ENCODE measurements at places on chromosomes 12 and 14. TPM values are rescaled to one million over a fixed set of nuclear protein-coding genes. Genes with fewer than 3 reads are reported as not detected.

FOXN4 gene
- not detected for total RNA-seq

DNA sequence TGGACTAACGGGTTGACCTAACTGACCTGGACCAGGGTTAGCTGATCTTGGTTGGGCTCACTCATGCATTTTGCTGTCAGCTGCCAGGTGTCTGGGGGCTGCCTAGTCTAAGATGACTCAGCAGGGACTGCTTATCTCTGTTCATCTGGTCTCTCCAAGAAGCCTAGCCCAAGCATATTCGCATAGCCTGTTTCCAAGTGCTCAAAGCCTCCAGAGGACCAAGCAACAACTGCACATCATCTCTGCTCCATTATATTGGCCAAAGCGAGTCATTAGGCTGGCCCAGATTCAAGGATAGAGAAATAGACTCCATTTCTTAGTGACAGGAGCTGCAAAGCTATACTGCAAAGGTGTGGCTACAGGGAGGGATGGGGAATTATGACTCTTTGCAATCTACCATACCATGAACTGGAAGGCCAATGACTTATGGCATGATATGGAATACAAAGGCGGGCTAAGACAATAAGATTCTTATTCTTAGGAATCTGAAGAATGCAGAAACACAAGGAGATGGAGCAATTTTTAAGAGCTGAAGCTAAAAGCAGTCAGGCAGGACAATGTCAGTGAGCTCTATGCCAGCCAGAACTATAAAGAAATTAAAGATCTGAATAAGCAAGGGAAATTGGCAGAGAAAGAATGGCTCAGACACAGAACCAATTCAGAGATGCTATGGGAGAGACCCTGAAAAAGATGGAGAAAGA, 194.6 kb upstream of the FSCB start:
- DNase-seq = no peak

GALNT9 gene
- not detected for total RNA-seq

- no peak for DNase-seq
These were observed 156.4 kb downstream of the AACS start for GRCh38 chr12:125221602-125222001.

DNA sequence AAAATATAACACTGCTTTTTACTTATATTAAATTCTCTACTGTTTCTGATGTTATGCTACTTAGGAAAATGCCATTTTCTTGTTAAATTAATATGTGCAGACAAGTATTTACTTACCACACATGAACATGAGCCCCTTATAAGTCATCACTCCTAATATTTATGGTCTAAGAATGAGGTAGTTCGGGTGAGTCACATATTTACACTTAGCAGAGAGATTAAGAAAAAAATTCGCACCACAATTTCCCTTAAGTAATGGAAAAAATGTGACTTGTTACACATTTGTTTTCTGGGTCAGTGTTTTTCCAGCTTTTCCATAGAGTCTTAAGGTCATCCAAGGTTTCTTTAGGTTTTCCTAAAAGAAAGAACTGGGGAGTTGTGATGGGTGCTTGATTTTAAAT, 68.3 kb downstream of the RERG start:
- DNase-seq = no peak

BIN2 gene
- total RNA-seq = 41.7 TPM

- no peak for DNase-seq
These were observed 89.5 kb downstream of the RFLNA start for GRCh38 chr12:124384299-124384894.

RALGAPA1 gene
- 23.7 TPM for total RNA-seq

DNA sequence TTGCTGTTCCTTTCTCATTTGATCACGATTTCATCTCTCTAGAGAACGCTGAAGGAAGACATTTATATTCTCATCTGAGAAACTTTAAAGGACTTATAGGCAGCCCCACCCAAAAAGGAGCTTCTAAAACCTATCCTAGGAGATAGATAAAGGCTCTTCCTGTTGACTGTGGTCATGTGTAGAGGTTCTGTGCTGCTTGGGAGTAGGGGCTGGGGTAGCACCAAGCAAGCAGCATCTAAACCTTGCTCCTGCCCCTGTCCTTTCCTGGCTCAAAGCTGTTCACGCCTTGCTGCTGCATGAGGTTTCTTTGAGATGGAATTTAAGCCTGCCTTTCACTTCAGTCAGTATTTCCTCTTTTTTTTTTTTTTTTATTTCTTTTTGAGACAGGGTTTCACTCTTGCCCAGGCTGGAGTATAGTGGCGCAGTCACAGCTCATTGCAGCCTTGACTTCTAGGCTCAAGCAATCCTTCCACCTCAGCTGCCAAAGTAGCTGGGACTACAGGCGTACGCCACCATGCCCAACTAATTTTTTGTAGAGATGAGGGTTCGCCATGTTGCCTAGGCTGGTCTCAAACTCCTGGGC, 41.4 kb downstream of the RAB35 start:
- no peak for DNase-seq

DNA sequence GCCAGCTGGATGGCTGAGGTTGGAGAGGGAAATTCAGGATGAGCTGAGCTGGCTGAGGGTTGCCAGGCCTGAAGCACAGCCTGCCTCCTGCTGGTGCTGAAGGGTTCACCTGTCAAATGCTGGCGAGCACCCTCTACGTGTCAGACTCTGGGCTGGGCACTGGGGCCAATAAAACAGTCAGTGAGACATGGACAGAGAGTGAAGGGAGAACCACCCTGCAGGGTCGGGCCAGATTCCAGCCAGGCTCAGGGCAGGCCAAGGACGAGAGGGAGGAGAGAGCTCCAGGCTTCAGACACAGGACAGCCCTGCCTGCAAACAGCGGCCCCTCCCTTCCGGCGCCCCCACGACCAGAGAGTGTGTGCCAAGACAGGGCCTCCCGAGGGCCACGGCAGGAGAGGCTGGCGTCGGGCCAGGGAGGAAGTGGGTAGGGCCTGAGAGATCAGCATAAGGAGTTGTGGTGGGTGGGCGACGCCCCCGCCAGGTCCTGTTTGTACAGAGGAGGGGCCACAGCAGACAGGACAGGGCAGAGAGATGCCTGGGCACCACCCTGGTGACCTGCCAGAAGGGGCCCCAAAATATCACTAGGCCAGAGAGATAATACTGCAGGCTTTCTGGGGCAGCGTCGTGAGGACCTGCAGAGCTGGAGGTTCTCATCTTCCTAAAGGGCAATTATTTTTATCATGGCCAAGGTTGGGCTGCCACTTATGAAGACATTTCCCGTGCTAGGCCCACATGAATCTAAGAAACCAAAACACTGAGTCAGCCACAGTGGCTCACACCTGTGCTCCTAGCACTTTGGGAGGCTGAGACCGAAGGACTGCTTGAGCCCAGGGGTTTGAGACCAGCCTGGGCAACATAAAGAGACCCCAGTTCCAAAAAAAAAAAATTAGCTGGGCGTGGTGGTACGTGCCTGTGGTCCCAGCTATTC, 73.1 kb upstream of the GPR68 start:
- DNase-seq = peak; percentile 97

- DNase-seq = no peak
These were observed 144.4 kb downstream of the CAND1 start for GRCh38 chr12:67413577-67413976.

KRT3 gene
- total RNA-seq = not detected

LBHD2 gene
- total RNA-seq = not detected

Measured in activated CD8-positive, alpha-beta T cell treated with anti-CD3 and anti-CD28 coated beads for 36 hours (primary cell).